ENCODE measurements at places on chromosomes 1 and 21. TPM values are rescaled to one million over a fixed set of nuclear protein-coding genes. Genes with fewer than 3 reads are reported as not detected.

- no peak for DNase-seq
These were observed 342.0 kb upstream of the CAMK1G start for GRCh38 chr1:209241487-209241886.

The CHI3L1 gene
- total RNA-seq: not detected

GRCh38 chr1:243763806-243764205 lies 86.2 kb downstream of the AKT3 start:
- DNase-seq: no peak

The PRUNE1 gene
- total RNA-seq: 26.6 TPM

GRCh38 chr1:86965827-86966182 lies 51.4 kb downstream of the HS2ST1 start:
- DNase-seq: no peak

- peak; percentile 67 for DNase-seq
These were observed 26.1 kb upstream of the LRRC47 start for GRCh38 chr1:3822421-3822820.

DNA sequence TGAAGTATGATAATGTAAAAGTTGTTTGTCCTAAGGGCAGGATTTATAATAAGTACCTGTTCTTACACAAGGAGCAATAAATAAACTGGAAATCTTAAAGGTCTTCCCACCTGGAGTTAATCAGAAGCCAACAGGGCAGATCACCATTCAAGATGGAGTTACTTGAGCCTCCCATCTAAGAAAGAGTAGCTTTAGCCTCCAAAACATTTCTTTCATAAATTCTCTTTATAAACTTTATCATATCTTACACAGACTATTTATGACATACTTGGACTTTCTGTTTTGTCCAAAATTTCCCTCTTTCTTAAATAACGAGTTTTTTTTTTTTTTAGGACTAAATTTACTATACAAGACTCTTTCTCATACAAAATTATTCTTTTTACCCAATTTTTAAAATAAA lies 18.5 kb downstream of the OR2T1 start:
- no peak for DNase-seq
